ENCODE measurements at places on chromosomes 2 and 18.

DNA sequence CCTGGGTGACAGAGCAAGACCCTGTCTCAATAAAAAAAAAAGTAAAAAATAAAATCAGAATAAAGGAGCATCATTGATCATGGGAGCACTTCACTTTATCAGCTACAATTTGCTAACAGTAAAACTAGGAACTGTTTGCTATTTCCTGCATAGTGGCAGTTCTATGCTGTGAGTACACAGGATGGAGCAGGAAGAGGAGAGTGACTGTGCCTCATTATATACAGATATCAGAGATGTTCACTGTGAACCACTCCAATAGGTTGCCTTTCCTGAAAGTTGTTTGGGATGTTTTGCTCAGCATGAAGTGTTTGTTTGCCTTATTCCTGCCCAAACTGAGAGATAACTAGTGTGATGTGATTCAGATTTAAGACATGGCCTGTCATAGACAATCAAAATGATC is 151.4 kb upstream of the EPAS1 start:
- no peak for DNase-seq

DNA sequence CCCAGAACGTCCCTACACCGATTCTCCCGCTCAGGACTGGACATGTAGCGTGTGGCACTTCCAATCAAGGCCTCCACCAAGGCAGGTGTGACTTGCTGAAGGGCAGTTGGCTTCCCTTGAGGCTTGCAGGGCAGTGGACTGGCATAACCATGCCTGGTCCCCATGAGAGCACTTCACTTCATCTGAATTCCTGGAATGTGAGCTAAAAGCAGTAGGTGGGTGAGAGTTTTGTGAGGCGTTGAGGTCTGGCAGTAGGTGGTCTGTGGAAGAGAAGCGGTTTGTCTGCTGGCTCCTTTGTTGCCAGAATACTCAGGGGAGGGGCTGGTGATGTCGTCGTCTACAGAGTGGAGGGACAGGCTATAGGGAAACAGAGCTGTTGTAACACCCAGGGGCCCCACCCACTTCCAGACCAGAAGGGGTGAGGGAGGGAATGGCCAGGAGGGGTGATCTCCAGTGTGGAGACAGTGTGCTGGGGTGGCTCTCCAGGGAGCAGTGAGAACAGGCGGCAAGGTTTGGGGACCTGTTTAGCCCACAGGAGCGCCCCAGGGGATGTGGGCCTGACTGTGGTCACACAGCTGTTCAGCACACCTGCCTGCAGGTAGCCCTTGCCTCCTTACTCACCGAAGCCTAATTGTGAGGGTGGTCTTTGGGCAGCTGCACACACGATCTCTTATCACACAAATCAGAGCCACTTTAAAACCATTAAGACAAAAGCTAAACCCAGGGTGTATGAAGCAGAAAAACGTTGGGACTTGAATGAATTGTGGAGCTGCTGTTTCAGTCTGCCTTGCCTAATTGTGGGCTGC is 21.5 kb upstream of the ALKAL2 start:
- no peak for DNase-seq

GRCh38 chr2:168930242-168930641 is 29.2 kb downstream of the G6PC2 start:
- no peak for DNase-seq

- no peak for DNase-seq
Measured at GRCh38 chr18:76263046-76264005, 231.7 kb downstream of the ZNF516 start.

- peak; percentile 14 for DNase-seq
Measured at GRCh38 chr18:52694804-52695203, 354.8 kb downstream of the DCC start.

DNA sequence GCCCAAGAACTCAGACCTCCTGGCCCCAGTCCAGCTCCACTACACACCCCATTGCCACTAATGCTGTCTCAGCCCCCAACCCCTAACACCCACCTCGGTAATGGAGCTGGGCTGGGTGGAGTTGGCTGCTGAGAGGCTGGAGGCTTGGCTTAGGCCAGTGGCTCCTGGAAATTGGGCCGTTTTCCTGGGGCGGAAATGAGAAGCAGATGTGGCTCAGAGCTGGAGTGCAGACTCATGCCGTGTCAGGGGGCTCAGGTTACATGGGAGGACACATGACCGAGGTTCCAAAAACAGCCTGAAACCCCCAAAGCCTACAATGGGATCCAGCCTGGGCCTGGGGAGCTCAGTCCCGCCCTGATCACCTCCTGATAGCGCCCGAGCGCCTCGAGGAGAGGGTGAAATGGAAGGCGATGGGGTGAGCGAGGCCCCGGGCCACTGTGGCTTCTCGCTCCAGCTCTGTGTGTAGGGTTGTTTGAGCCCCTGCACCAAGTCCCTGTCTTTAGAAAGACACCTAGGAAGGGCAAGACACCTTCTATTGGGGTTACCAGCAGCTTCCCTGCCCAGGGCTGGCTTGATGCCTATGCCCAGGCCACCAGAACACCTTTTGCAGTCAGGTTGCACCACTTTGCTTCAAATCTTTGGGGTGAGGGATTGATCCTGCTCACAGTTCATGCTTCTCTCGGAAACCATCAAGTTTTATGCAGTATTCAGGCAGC is 175.7 kb upstream of the HAAO start:
- DNase-seq = no peak

DNA sequence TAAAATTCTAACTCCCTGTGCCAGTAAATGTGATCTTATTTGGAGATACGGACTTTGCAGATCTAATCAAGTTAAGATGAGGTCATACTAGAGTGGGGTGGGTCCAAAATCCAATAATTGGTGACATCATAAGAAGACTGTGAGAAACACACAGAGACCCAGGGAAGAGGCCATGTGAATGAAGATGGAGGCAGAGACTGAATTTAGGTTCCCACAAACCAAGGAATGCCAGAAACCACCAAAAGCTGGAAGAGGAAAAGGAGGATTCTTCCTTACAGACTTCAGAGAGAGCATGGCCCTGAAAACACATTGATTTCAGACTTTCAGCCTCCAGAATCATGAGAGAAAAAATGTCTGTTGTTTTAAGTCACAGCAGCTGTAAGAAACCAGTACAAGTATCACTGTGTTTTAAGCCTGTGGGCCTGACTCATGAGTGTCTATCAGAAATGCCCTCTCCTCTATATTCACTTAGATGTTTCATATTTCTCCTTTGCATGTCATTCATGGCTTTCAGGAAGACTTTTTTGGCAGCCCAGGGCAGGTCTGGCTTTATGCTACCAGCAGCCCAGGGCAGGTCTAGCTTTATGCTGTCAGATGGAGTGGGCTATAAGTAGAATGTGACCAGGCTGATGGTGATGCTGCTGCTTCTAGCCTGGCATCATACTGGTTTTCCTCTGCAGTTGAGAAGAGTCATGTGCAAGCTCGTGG is 100.0 kb downstream of the SPOPL start:
- no peak for DNase-seq

DNA sequence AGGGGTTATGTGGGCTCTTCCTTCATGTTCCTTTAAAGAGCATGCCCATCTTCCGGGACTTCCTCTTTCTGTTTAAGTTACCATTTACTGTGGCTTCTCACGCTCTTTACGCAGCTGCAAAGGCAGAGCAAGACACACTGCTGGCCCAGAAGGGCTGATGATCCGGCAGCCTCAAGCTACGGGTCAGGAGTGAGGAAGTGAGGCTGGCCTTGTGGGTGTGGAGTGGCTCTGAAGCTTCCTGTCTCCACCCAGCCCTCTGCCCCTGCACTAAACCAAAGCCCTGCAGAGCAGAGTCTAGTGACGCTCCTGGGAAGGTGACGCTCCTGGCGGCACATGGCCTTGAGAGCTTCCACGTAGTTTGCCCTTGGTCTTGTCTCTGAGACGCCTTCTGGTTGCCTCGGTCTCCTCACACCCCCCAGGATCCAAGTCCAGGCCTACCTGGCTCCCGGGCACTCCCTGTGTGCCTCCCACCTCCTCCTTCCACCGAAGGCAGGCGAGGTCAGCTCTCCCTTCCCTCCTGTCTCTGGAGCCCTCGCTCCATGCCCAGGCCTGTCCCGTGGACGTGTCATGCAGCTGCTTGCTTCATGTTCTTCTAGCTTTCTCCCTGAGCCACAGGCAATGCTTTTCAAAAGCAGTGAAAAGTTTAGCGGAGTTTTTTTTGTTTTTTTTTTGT is 50.3 kb downstream of the ARL4C start:
- no peak for DNase-seq

GRCh38 chr2:106530866-106531265 is 43.7 kb downstream of the CD8B2 start:
- no peak for DNase-seq

DNA sequence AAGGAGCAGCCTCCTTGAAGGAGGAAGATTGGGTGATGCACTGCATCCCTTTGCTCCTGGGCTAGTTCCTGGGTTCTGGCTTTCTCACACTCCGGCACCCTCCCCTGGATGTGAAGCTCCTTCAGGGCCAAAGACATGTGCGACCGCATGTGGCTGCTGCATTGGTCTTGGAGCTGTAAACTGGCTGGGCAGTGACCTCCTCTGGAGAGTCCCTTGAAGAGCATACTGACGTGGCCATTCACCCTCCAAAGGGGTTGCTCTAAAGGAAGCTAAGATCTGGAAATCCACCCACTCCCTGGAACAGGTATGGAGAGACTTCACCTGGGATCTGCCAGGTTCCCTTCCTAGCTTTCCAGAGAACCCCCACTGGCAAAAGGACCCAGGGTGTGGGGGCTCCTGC is 62.1 kb downstream of the TMEM17 start:
- no peak for DNase-seq

DNA sequence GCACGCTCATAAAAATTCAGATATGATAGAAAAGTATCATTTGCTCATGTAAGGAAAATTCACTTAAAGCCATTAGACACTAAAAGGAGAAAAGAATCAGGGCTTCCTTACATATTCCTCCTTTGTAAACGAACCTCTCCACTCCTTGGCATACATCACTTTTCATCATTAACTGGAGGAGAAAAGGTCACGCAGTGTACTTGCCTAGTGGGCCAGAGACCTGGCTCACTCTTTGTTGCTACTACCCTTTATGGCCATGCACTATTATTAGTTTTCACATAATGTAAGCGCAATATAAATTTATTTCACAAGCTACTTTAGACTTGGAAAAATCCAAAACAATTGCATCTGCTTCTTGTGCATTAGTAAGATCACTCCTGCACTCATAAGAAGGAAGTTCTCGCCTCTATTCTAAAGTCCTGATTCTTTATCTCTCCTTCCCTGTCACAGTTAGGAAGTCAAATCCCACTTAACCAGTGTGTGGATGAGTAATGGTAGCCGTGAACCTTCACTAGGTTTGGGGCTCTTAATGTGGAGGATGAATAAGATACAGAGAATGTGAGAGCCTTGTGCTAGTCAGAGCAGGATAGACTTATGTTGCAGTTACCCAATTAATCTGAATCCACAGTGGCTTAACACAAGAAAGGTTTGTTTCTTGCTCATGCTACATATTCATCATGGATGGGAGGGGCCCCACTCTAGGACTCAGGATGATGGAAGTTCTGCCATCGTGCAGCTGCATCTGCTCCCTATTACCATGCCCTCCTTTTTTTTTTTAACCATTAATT is 115.0 kb upstream of the GLS start:
- DNase-seq = no peak

DNA sequence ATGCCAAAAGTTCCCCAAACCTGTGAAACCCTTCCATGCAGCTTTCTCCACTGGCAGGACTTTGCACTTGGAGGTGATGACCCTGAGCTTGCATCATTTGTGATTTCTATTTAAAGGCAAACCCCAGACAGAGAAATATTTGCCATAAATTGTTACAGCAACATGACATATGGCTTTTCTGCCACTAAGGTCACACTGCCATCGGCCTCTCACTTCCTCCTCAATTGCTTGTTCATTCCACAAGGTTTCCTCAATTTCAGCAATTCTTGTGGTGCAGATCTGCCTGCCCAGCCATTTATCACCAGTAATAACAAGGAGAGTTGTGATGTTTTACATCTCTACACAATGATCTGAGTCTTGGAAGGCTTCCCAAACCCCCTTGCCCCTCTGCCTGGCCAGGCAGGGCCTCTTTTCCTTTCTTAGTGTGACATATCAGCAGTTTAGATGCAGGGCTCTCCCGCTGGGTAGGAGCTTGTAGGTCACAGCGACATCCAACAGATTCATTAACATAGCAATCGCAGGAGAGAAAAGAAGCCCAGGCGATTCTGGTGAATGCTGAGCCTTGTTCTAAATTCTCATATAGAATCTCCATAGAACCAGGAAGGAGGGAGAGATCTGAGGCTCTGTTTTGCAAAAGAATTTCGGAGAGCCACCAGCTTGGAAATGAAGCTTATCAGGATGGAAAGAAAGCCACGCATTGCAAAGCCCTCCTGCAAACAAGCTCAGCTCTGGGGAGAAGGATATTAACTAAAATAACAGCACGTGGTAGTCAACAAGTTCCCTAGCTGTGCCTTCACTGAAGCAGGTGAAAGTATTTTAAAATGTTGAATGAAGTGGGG is 46.7 kb upstream of the ITGA6 start:
- DNase-seq = no peak

All from HT-29 (cell line).